ENCODE measurements at places on chromosomes 16 and 17. TPM values are rescaled to one million over a fixed set of nuclear protein-coding genes. Genes with fewer than 3 reads are reported as not detected.

Gene KRTAP9-4
- total RNA-seq = not detected

Gene ABCC12
- under 0.01 TPM for total RNA-seq

Gene KRTAP4-4
- total RNA-seq = not detected

Gene TRIM16
- total RNA-seq = 35.3 TPM

Gene KCNH4
- not detected for total RNA-seq

Gene CDH5
- total RNA-seq = not detected

All from subcutaneous preadipocyte (primary cell).